Activated T-helper 1 cell treated with Interleukin-2 at 50 U/mL for 16 hours (primary cell): ENCODE measurements at places on chromosomes 3 and 15.

DNA sequence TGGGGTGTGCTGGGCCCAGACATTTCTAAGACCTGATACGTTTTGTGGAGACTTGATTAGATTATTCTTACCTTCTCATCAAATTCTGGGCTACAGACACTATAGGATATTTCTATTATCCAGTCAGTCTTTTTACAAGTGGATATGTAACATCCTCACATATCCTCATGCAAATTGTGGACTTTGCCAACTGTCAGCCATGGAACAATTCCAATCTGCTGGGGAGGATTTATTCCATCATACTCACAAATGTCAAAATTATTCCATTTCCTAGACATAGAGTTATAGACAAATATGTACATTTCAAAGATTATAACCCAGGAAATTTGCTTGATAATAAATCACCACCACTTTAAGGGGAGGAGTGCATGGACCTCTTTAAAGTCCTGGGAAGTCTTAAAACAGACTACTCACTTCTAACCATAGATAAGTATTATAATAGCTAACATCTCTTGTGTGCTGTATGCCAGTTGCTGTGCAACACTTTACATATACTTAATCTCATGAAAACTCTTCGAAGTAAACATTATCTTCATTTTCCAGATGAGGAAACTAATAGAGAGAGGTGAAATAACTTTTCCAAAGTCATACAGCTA is 44.4 kb downstream of the CADPS start:
- no peak for DNase-seq

- DNase-seq: no peak
These were observed 4.6 kb upstream of the KCTD6 start for GRCh38 chr3:58487140-58487886.

GRCh38 chr15:99058421-99058870 is 46.4 kb upstream of the SYNM start:
- DNase-seq: no peak

DNA sequence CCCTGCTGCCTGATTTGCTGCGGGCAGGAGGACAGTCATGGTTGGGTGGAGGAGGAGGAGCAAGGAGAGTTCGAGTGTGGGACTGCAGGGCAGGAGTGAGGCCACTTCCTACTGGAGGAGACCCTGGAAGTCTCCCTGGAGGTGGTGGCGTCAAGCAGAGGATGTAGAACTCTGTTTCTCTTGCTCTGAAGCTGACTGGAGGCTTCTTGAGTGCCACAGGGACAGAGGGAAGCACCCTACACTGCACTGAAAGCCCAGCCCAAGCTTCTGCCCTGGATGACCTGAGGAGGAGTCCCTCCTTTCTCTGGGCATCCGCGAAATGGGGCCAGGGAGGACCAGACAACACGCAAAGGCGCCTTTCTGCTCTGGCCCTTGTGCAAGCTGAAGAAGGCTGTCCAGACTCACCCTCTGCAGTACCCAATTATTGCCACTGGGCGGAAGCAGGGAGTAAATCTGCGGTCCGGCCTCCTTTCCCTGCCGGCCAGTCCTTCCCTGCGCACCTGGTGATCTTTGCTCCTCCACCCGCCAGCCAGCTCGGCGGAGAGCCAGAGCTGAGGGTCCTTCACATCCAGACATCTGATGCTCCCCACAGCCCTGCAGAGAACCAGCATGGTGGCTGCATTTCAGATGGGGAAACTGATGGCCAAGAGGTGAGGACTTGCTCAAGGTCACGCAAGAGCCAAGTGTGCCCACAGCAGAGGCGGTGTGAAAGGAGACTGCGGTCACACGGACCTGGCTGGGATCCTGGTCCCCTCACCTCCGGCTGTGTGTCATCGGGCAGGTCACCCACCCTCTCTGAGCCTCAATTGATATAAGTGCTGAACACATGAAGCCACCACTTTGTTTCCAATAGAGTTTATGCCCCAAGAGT is 207.1 kb downstream of the TBC1D2B start:
- DNase-seq: no peak

DNA sequence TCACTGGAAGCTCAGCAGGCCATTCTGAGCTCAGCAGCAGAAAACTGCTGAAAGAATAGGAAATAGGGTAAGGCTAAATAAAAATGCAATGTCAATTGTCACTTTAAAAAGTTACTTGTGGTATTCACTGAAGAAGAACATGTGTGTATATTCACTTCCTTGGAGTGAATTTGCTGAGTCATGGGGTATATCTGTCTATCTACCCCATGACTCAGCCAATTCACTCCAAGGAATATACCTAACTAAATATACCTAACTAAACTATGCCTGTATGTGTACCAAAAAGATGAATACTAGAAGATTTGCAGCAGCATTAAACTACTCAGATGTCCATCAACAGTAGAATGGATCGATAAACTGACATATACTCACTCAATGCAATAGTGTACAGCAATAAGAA is 69.5 kb upstream of the KCNAB1 start:
- DNase-seq: no peak

DNA sequence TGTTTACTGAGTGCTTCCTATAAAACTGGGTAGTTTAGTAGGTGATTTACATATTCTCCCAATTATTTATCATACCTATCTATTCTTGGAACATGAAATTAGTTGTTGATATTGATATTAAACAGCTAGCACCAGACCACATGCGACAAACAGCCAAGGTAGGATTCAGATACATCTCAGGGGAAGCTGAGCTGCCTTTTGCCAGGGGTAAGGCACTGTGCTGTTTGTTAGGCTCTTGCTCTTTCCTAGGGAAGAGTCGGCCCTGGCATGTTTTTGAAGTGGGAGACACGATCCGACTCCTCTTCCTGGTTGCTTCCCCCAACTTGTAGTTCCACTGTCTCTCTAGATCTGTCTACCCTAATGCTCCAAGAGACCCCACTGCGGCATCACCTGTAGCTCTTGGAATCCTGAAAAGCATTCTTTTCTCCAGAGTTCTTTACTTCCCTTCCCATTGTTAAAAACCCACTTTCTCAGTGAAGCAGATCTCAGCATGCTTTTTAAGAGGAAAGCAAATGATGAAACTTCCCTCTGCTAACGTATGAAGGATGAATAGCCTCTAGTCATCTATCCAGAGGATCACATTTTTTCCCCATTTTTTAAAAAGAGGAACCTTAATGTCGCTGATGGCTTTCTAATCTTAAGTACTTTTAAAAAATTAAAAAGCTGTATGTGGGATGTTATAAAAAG is 138.4 kb downstream of the GHSR start:
- DNase-seq: no peak

GRCh38 chr15:63165166-63165859 is 8.0 kb upstream of the RPS27L start:
- DNase-seq: no peak

DNA sequence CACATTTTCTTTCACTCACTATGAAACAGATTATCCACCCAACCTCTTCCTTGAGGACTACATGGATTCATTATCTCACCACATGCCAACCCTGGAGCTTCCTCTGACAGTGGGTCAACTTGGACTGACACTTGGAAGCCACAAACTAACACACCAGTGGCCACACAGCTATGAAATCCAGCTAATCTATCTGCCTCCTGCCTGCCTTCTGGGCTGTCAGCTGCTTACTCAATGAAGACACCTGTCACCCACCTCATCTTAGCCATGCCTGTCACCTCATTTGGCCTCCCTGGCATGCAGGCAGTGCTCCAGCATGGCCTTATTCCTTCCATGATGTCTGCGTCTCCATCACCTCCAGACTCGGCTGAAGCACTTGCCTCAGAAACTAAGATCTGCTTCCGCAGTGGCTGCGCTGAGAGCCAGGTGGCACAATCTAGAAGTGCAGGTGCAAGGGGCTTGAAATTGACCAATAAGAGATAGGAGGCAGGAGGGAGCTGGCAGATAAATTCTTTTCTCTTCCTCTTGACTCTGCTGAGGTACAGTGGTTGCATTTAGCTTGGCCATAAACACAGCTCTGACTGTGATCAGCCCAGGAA is 105.2 kb upstream of the RNF7 start:
- DNase-seq: no peak

- no peak for DNase-seq
These were observed 115.1 kb downstream of the LIPC start for GRCh38 chr15:58546635-58547627.

DNA sequence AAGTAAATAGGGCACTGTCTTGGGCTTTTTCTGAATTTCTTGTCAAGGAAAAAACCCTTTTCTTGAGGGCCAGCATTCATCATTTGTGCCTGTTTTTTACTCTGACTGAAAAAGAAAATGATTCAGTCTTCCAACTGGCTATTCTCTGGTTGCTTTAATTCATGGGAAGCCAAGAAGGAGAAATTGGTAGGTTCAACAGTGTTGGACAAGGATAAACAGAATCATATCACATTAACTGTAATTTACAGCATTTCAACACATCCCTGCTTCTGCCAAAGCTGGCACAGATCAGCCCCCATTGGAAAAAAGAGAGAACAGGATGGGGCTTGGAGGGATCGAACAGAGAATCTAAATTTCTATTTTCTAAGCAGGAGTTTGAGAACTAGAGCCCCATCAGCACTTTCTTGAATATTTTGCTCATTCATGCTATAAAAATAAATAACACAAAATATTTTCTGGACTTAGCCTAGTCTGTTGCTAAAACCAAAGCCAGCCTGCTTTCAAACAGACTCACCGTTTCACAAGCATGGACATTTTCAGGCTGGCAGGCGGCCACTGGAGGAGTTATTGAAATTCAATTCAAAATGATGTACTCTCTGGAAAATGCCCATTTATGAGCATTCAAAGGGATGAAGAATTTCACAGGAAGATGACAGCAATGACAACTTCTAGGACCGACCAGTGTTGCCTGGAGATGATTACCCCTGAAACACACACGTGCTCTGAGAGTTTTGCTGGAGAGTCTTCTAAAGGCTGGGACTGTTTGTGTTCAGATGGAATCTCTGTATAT is 181.2 kb downstream of the WNT5A start:
- DNase-seq: no peak

DNA sequence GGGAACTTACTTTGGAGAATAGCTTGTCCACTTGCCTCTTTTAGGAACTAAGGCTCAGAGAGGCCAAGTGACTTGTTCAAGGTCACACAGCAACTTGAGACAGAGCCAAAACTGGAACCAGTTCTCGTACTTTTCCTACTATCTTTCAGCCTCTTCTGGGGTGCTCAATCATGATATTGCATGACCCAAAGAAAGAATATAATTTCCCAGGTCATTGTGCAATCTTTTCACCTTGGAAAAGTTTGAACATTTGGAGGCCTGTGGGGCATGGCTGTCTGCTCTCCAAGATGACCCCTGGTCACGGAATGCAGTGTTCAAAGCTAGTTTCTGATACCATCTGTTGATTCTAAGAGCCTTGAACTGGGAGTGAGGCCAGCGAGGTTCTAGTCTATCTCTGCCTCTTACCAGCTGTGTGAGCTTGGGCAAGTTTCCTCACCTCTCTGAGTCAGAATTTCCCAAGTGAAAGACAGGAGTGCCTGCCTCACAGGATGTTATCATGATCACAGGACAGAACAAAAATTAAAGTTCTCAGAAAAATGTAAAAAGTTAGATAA is 89.7 kb downstream of the BDH1 start:
- DNase-seq: no peak

- peak; percentile 53 for DNase-seq
These were observed 2.2 kb upstream of the GRAMD2A start for GRCh38 chr15:72199721-72200212.

GRCh38 chr3:87052499-87053260 is 61.7 kb upstream of the VGLL3 start:
- no peak for DNase-seq

GRCh38 chr3:188589071-188589470 is 435.1 kb downstream of the LPP start:
- no peak for DNase-seq

DNA sequence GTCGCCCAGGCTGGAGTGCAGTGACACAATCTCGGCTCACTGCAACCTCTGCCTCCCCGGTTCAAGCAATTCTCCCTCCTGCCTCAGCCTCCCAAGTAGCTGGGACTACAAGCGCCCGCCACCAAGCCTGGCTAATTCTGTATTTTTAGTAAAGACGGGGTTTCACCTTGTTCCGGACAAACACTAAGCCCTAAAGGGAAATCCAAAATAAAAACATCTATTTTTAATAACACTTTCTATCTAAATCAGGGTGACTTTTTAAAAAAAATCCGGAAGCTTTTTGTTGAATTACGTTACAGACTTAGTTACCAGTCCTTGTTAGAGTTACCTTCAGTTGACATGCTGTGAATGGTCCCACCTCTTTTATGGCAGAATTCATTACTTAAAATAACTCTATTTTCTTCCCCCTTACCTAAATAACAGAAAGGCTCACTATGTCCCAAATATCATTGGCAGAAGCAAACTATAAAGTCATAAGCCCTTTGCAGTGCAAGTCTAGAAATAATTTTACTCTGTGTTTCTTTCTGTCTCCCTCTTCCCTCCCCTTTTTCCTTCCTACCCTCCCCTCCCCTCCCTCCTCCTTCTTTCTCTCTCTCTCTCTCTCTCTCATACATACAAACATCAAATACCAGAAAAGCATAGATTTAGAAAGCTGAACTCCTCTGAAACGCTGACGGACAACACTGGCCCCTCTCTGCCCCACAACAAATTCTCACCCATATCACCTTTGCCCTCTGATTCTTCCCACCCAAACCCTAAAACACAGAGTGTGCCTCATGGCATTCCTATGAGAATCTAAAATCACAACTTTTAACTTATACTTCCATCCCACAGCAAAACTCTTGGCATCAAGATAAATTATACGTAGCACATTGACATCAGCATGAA is 18.3 kb downstream of the THBS1 start:
- DNase-seq: no peak

GRCh38 chr15:90309020-90309419 is 43.1 kb upstream of the ZNF774 start:
- DNase-seq: no peak

DNA sequence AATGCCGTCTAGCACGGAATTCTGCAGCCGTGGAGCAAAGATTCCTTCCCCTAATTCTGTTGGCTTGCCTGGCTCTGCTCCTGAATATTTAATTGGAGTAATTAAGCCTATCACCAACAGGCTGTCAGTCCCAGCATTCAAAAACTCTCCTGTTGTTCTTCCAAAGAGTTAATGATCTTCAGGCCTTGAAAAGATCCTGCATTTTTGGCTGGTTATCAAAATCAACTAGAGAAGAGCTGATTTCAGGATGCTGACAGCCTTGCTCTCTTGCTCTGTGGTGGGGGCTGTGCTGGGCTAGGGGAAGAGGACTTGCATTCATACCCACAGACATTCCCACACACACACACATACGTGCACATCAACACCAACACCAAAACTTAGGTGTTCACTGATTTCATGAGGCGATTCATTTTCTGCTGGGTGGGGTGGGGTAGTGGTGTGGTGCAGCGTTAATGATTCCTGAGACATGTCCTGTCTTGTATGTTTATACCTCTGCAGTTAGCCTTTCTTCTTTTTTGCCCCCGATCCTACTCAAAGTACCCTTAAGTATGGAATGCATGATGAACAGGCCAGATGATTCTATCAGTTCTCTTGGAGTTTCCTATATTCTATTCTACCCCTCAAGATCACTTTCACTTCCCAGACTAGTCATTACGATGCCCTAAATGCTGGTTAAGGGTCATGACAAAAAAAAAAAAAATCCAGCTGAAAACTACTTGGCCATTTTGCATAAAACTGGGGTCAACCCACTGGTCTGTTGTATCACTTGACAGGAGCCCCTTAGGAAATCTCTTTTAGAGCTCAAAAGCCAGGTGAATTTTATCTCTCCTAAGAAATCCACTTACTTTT is 42.3 kb downstream of the CPN2 start:
- no peak for DNase-seq

- DNase-seq: no peak
These were observed 3.1 kb downstream of the MAP3K13 start for GRCh38 chr3:185366074-185366335.

GRCh38 chr15:99631255-99631654 is 65.5 kb downstream of the MEF2A start:
- DNase-seq: no peak

GRCh38 chr3:154898443-154898842 is 181.7 kb upstream of the MME start:
- no peak for DNase-seq

GRCh38 chr15:53133255-53133850 is 343.2 kb upstream of the ONECUT1 start:
- DNase-seq: no peak
